ENCODE measurements at places on chromosomes 5 and 9. TPM values are rescaled to one million over a fixed set of nuclear protein-coding genes. Genes with fewer than 3 reads are reported as not detected.

DND1 gene
- total RNA-seq = 0.69 TPM

ASPN gene
- 2.3 TPM for total RNA-seq

LRRC19 gene
- total RNA-seq = not detected

BAAT gene
- total RNA-seq = 0.23 TPM

PPIC gene
- 7.2 TPM for total RNA-seq

ENTREP1 gene
- total RNA-seq = 7.8 TPM

FBP2 gene
- 0.23 TPM for total RNA-seq

UGT3A1 gene
- not detected for total RNA-seq

FGFR4 gene
- total RNA-seq = 1.6 TPM

PFN3 gene
- total RNA-seq = not detected

FBN2 gene
- total RNA-seq = 9.0 TPM

ANKRD20A1 gene
- total RNA-seq = 19.4 TPM

PCDHB13 gene
- 10.8 TPM for total RNA-seq

GLDC gene
- 26.3 TPM for total RNA-seq

IFNE gene
- not detected for total RNA-seq

TOR4A gene
- total RNA-seq = 0.92 TPM

UGT3A2 gene
- total RNA-seq = 0.69 TPM

RANBP17 gene
- total RNA-seq = 189 TPM

TSLP gene
- 0.23 TPM for total RNA-seq

TSSK1B gene
- not detected for total RNA-seq

NOXA1 gene
- 1.6 TPM for total RNA-seq

HAND1 gene
- not detected for total RNA-seq

PALM2AKAP2 gene
- total RNA-seq = 16.8 TPM

MEIKIN gene
- 0.46 TPM for total RNA-seq

GADD45G gene
- total RNA-seq = 8.8 TPM

C8G gene
- total RNA-seq = not detected

PTGR1 gene
- 25.1 TPM for total RNA-seq

ADAMTSL2 gene
- total RNA-seq = 6.0 TPM

CER1 gene
- 0.69 TPM for total RNA-seq

SPATA31C1 gene
- not detected for total RNA-seq

GPRIN1 gene
- 67.8 TPM for total RNA-seq

ZNF366 gene
- total RNA-seq = 2.1 TPM

LCN15 gene
- total RNA-seq = not detected

FAM221B gene
- total RNA-seq = 0.23 TPM

PLEKHG4B gene
- 4.2 TPM for total RNA-seq

PAEP gene
- total RNA-seq = not detected

AGXT2 gene
- 0.23 TPM for total RNA-seq

PDGFRB gene
- 28.6 TPM for total RNA-seq

SPINK6 gene
- total RNA-seq = not detected

PCDHGA7 gene
- total RNA-seq = 7.6 TPM

IL9 gene
- total RNA-seq = not detected

PLK2 gene
- 418 TPM for total RNA-seq
